ENCODE measurements at places on chromosomes 3 and 15.

GRCh38 chr3:176814285-176814684, 383.0 kb downstream of the TBL1XR1 start:
- DNase-seq: peak; percentile 86

DNA sequence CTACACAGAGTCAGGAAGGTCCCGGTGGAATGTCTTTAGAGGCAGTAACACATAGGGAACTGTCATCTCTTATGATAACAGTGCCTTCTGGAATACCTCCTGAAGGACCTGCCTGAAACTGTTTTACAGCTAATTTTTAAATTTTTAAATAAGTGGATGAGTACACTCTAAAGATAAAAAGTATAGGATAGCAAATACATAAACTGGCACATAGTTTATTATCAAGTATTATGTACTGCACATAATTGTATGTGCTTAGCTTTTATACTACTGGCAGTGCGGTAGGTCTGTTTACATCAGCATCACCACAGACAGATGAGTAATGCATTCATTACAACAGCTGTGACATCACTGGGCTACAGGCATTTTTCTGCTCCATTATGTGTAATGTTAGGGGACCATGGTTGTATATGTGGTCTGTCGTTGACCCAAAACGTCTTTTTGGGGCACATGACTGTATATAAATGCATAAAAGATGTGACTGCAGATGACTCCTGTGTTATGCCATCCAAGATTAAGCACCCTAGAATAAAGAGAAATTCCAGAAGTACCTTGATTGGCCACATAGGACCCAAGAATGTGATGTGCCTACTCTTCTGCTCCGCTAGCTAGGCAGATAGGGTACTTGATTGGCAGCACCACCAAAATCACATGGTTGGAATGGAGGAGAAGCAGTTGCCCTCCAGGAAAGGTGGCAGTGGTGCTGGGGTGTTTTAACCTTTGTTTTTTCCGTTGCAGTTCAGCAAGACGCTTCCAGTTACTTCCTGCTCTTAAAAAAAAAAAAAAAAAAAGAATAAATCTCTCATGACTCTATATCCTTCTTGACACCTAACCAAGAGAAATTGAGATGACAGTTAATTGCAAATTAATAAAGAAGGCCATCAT, 3.3 kb downstream of the VPS8 start:
- no peak for DNase-seq

GRCh38 chr3:132556508-132557159, 40.4 kb upstream of the ACKR4 start:
- DNase-seq: no peak

DNA sequence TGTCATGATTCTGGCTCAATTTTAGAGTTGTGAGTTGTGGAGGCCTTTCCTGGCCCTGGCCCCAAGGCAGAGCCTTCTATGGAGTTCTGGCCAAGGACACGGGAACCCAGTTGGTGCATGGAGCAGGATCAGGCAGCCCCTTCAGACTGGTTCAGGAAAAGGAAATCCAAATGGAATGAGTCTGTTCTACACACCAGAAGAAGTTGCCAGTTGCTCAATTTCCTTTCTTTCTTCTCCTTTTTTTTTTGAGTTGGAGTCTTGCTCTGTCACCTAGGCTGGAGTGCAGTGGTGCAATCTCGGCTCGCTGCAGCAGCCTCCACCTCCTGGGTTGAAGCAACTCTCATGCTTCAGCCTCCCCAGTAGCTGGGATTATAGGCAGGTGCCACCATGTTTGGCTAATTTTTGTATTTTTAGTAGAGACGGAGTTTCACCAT, 28.9 kb upstream of the BHLHE40 start:
- no peak for DNase-seq

DNA sequence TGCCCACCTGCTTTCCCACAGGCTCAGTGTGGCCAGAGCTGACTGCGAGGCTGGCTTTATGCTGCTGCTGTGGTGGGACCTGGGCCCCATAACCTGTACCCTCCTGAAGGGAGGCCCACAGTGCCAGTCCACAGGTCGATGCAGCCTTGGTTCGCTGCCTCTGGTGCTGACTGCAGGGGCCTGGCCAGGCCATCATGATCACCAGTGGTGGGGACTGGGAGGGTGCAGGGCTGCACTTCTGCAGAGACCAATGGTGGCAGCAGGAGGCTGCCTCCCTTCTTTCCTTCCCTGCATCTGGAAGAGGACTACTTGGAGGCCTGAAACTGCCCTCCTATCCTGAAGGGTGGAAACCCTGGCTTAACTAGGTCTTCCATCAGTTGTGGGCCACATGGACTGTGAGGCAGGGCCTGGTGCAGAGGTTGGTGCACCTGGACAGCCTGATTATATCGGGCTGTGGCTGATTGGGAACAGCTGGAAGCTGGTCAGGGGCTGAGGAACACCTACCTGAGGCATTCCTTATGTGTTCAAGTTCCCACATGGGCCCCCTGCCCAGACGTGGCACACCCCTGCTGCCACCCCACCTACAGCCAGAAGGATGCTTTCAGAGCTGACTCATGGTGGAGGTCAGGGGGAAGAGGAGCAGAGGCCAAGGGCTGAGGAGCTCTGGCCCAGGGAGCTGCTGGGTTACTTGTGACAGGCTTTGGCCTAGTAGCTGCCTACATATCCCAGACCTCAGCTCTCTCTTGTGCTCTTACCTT, 29.8 kb downstream of the POMGNT2 start:
- DNase-seq: no peak

Data from HAP-1 (cell line).